Activated CD8-positive, alpha-beta T cell treated with anti-CD3 and anti-CD28 coated beads for 36 hours (primary cell): ENCODE measurements at places on chromosomes 5 and 9. TPM values are rescaled to one million over a fixed set of nuclear protein-coding genes. Genes with fewer than 3 reads are reported as not detected.

- peaks cover 9% of the 10 kb centered on the region for H3K36me3 ChIP-seq
- peaks cover 5% of the 10 kb centered on the region for H3K4me1 ChIP-seq
- no peaks in the 10 kb centered on the region for H3K27me3 ChIP-seq
- H3K27ac ChIP-seq, result no peak overlapping the region
- H3K4me3 ChIP-seq, result no peak overlapping the region
These were observed 8.3 kb downstream of the DTWD2 start for GRCh38 chr5:118980017-118980416.

- no peaks in the 10 kb centered on the region for H3K36me3 ChIP-seq
- H3K27ac ChIP-seq, result no peak overlapping the region
- H3K4me1 ChIP-seq, result no peaks in the 10 kb centered on the region
- H3K27me3 ChIP-seq, result peaks cover 11% of the 10 kb centered on the region
- no peak for DNase-seq
- H3K4me3 ChIP-seq, result no peak overlapping the region
These were observed 103.3 kb downstream of the ARHGEF28 start for GRCh38 chr5:73729329-73729728.

The NUDT2 gene
- 38.4 TPM for total RNA-seq

- H3K27ac ChIP-seq, result peak overlapping the region; percentile 44
- no peak overlapping the region for H3K4me3 ChIP-seq
- H3K36me3 ChIP-seq, result no peaks in the 10 kb centered on the region
- H3K4me1 ChIP-seq, result peaks cover 30% of the 10 kb centered on the region
- peak; percentile 40 for DNase-seq
These were observed 71.3 kb downstream of the TMC1 start for GRCh38 chr9:72592502-72593403.

DNA sequence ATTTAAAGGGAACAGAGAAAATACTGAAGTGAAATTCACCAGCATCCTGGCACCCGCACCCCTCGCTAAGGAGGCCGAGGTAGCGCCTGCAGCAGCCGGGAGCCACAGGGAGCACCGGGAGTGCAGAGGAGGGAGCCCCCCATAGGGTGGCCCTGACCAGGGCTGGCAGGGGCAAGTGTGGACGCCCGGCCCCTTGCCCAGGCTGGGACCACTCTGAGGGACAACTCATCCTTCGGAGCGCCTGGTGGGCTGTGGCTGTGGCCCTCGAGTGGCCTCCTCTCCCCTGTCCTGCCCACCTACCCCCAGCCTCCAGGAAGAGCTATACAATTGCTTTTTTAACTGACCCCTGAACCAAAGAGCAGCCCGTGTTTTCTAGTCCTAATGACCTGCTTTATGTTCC, 47.0 kb downstream of the PLEKHG4B start:
- no peaks in the 10 kb centered on the region for H3K36me3 ChIP-seq
- H3K27ac ChIP-seq, result no peak overlapping the region
- H3K27me3 ChIP-seq, result no peaks in the 10 kb centered on the region
- H3K4me1 ChIP-seq, result no peaks in the 10 kb centered on the region
- DNase-seq, result no peak

GRCh38 chr9:2928411-2928810, 84.5 kb upstream of the PUM3 start:
- no peak overlapping the region for H3K4me3 ChIP-seq
- no peak for DNase-seq
- no peaks in the 10 kb centered on the region for H3K36me3 ChIP-seq
- no peaks in the 10 kb centered on the region for H3K4me1 ChIP-seq

The HACD4 gene
- 4.0 TPM for total RNA-seq

GRCh38 chr9:79473704-79474103, 98.1 kb upstream of the TLE4 start:
- no peaks in the 10 kb centered on the region for H3K27me3 ChIP-seq
- no peak overlapping the region for H3K27ac ChIP-seq
- no peaks in the 10 kb centered on the region for H3K36me3 ChIP-seq
- DNase-seq, result no peak

DNA sequence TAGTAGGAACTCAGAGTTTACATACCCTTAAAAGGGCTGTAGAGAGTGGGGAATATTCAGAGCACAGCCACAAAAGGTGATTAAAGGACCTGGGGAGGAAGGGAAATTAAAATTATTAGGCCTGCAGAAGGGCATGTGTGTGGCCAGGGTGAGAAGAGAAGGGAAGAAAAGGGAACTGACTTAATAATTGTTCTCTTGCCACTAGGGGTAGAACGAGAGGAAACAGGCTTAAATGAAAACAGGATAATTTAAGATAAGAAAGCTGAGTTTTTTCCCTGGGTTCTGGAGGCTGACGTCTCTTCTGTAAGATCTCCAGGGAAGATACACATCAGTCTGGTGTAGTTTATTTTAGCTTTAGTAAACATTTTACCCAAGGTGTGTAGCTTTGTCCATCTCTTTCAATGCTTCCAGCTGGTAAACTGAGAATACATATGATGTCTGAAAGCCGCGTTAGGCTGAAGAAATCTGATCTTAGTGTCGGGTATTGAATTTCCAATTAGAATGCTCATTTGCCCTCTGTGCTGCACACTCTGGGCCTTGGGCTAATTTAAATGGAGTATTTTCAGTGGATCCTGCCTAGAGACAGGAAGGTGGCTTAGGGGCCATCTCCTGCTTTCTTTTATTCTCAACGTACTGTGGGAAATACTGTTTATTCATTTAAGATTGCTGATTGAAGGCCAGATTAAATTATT, 416.8 kb downstream of the TMEM38B start:
- H3K27ac ChIP-seq, result no peak overlapping the region
- DNase-seq, result no peak
- H3K27me3 ChIP-seq, result no peaks in the 10 kb centered on the region
- no peak overlapping the region for H3K4me3 ChIP-seq
- H3K36me3 ChIP-seq, result no peaks in the 10 kb centered on the region

The DAB2IP gene
- total RNA-seq, result 0.54 TPM

The ZDHHC11 gene
- total RNA-seq, result 6.0 TPM

DNA sequence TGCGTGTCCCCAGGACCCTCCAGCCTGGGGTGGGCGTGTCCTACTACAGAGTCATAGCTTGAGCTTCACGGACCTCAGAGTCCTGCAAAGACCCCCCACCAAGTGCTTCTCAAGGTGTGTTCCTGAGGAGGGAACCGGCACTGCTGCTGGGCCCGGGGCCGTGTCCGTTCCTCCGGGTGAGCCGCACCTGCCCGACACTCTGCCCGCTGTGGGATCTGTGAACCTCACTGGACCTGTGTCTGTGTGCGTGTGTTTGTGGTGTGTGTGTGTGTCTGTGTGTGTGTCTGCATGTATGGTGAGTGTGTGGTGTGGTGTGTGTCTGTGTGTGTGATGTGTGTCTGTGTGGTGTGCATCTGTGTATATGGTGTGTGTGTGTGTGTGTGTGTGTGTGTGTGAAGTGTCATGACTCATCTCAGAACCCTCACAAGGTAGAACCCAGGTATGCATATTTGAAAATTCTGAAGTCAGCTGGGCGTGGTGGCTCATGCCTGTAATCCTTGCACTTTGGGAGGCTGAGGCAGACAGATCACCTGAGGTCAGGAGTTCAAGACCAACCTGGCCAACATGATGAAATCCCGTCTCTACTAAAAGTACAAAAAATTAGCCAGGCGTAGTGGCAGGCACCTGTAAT, 40.9 kb upstream of the RXRA start:
- H3K27me3 ChIP-seq, result peaks cover 2% of the 10 kb centered on the region
- no peak overlapping the region for H3K27ac ChIP-seq
- DNase-seq, result no peak
- H3K36me3 ChIP-seq, result no peaks in the 10 kb centered on the region
- H3K4me3 ChIP-seq, result no peak overlapping the region
- H3K4me1 ChIP-seq, result no peaks in the 10 kb centered on the region

DNA sequence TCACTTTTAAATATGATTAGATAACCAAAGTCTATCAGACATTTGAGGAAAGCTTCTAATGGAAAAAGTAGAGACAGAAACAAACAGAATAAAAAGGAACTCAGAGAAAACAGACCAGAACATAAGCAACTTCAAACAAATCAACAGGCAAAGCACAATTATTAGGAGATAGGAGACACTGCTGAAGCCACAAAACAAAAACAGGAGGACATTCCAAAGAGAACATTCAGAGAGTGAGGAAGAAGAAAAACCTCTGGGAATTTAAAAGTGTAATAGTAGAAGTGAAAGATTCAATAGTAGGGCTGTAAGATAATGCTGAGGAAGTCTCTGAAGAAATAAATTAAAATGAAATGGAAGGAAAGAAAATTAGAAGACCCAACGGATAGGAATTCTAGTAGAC, 83.2 kb upstream of the TBCA start:
- DNase-seq, result no peak
- H3K4me3 ChIP-seq, result no peak overlapping the region
- peaks cover 17% of the 10 kb centered on the region for H3K27me3 ChIP-seq

- H3K4me1 ChIP-seq, result peaks cover 6% of the 10 kb centered on the region
- H3K27me3 ChIP-seq, result peaks cover 2% of the 10 kb centered on the region
- DNase-seq, result peak; percentile 2
- no peaks in the 10 kb centered on the region for H3K36me3 ChIP-seq
These were observed at the start of gene CDH12 for GRCh38 chr5:22852807-22853660. TSS of gene CDH12 (minus strand) at chr5:22853344.

DNA sequence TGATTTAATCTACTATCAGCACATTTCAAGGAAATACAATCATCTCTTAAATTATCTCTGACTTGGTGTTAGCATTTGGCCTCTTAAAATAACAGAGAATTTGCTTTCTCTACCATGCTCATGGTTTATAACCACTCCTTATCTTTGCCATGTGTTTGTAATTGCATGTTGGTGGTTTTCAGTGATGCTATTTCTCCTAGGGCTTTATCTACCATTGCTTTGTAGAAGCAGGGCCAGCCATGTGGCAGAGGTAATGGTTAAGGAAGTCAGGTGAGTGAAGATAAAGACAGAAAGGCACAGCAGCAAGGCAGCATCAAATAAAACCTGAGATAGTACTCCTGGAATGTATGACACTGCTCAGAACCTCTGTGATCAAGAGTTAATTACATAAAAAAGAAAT, 206.2 kb downstream of the FER start:
- no peak overlapping the region for H3K4me3 ChIP-seq
- no peaks in the 10 kb centered on the region for H3K36me3 ChIP-seq
- H3K27ac ChIP-seq, result no peak overlapping the region
- H3K27me3 ChIP-seq, result no peaks in the 10 kb centered on the region
- H3K4me1 ChIP-seq, result no peaks in the 10 kb centered on the region
- DNase-seq, result no peak

GRCh38 chr5:139895046-139895445, 99.4 kb downstream of the PSD2 start:
- H3K36me3 ChIP-seq, result no peaks in the 10 kb centered on the region
- H3K4me3 ChIP-seq, result no peak overlapping the region
- no peak for DNase-seq
- no peaks in the 10 kb centered on the region for H3K4me1 ChIP-seq
